ENCODE measurements at places on chromosomes 7 and 10.
A peak's percentile ranks its signal among the peaks of the same experiment; 100 is the strongest.

GRCh38 chr7:35036361-35037171 is 719 bp downstream of the DPY19L1 start:
- peak overlapping the region; percentile 77 for H3K4me3 ChIP-seq
- no peaks in the 10 kb centered on the region for H3K27me3 ChIP-seq
- peak overlapping the region; percentile 98 for H3K27ac ChIP-seq
- H3K36me3 ChIP-seq = no peaks in the 10 kb centered on the region

GRCh38 chr10:31769564-31769963 is 159.1 kb downstream of the ARHGAP12 start:
- no peak for DNase-seq
- H3K27ac ChIP-seq = no peak overlapping the region
- H3K4me1 ChIP-seq = no peaks in the 10 kb centered on the region
- no peak overlapping the region for H3K4me3 ChIP-seq
- no peaks in the 10 kb centered on the region for H3K36me3 ChIP-seq

GRCh38 chr7:45525057-45525456 is 49.1 kb upstream of the ADCY1 start:
- DNase-seq = no peak
- no peak overlapping the region for H3K27ac ChIP-seq
- no peaks in the 10 kb centered on the region for H3K27me3 ChIP-seq
- no peaks in the 10 kb centered on the region for H3K4me1 ChIP-seq
- no peak overlapping the region for H3K4me3 ChIP-seq
- no peaks in the 10 kb centered on the region for H3K36me3 ChIP-seq

- peaks cover 89% of the 10 kb centered on the region for H3K36me3 ChIP-seq
- H3K27ac ChIP-seq = no peak overlapping the region
- DNase-seq = no peak
- no peak overlapping the region for H3K4me3 ChIP-seq
Observed at GRCh38 chr10:21740989-21741388, 207.0 kb downstream of the MLLT10 start.

GRCh38 chr10:76021398-76021797 is 590.0 kb downstream of the LRMDA start:
- H3K36me3 ChIP-seq = no peaks in the 10 kb centered on the region
- H3K4me1 ChIP-seq = no peaks in the 10 kb centered on the region
- H3K4me3 ChIP-seq = no peak overlapping the region
- H3K27ac ChIP-seq = no peak overlapping the region
- no peak for DNase-seq
- H3K27me3 ChIP-seq = no peaks in the 10 kb centered on the region

DNA sequence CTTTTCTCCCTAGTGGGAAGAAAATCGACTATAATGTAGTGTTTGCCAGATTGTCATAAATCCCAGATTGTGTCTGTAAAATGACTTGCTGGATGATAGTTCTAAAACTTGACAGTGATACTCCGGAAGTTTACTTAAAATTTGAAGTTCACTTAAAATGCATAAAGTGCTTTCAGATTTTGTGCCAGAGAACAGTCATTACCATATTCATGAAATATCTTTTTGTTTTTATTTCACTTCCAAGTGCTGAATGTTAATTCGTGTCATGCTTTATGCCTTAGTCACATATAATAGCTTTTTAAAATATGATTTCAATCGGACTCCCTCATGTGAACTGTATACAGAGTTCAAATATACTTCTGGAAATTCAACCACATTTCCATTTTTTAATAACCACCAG is 30.4 kb downstream of the PRPF18 start:
- H3K27ac ChIP-seq = no peak overlapping the region
- DNase-seq = no peak
- no peak overlapping the region for H3K4me3 ChIP-seq
- H3K4me1 ChIP-seq = no peaks in the 10 kb centered on the region

- no peaks in the 10 kb centered on the region for H3K36me3 ChIP-seq
- no peaks in the 10 kb centered on the region for H3K27me3 ChIP-seq
- no peak overlapping the region for H3K4me3 ChIP-seq
- H3K4me1 ChIP-seq = no peaks in the 10 kb centered on the region
- DNase-seq = no peak
Observed at GRCh38 chr10:86019141-86019540, 347.5 kb downstream of the GRID1 start.

DNA sequence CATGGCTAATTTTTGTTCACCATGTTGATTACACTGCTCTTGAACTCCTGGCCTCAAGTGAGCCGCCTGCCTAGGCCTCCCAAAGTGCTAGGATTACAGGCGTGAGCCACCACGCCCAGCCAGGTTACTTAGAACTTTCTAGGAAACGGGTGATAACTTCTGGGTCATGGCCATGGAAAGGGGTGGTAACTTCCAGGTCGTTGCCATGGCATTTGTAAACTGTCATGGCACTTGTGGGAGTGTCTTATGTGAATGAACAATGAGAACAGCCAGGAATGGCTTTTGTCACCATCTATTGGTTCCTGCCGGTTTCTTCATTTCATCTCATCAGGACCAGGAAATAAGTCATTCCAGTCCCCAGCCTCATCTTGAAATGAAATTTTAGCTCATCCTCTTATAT is 120.9 kb downstream of the SLC16A9 start:
- no peaks in the 10 kb centered on the region for H3K27me3 ChIP-seq
- H3K4me3 ChIP-seq = no peak overlapping the region
- no peak overlapping the region for H3K27ac ChIP-seq

DNA sequence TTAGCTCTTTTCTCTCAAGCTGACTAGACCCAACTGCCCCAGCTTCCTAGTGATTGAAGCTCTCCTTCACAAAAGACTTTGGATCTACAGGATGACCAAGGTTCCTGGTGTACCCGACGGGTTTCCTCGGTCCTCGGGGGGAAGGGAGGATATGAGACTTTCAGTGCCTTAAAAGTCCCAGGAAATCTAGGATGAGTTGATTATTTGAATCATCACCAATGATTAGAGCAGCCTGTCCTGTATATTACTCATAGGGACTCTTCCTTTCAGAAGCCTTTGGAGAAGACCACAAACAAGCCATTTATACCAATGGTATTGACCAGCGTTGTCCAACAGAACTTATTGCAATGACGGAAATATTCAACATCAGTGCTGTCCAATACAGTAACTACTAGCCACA is 6.1 kb upstream of the ACTA2 start:
- H3K27me3 ChIP-seq = no peaks in the 10 kb centered on the region

GRCh38 chr7:44320141-44320540 is 5.3 kb downstream of the CAMK2B start:
- DNase-seq = no peak
- no peak overlapping the region for H3K4me3 ChIP-seq

DNA sequence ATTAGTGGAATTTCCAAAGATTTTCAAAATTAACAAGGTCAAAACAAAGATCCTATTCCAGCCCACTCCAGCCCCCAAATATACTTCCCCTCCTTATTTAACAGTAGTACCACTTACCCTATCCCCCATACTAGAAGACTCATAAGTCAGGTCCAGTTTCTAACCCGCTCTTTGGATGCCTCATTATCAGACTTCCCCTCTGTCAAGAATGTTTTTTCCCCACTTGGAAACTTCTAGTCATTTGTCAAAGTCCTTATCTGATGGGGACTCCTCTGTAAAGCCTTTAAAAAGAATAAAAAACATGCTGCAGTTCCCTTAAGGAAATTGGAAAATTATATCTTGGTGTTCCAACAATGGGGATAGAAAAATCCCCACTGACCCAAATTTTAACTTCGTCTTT is 70.1 kb downstream of the IMMP2L start:
- no peaks in the 10 kb centered on the region for H3K4me1 ChIP-seq
- no peak overlapping the region for H3K27ac ChIP-seq
- H3K4me3 ChIP-seq = no peak overlapping the region
- H3K36me3 ChIP-seq = no peaks in the 10 kb centered on the region
- no peak for DNase-seq
- H3K27me3 ChIP-seq = no peaks in the 10 kb centered on the region

DNA sequence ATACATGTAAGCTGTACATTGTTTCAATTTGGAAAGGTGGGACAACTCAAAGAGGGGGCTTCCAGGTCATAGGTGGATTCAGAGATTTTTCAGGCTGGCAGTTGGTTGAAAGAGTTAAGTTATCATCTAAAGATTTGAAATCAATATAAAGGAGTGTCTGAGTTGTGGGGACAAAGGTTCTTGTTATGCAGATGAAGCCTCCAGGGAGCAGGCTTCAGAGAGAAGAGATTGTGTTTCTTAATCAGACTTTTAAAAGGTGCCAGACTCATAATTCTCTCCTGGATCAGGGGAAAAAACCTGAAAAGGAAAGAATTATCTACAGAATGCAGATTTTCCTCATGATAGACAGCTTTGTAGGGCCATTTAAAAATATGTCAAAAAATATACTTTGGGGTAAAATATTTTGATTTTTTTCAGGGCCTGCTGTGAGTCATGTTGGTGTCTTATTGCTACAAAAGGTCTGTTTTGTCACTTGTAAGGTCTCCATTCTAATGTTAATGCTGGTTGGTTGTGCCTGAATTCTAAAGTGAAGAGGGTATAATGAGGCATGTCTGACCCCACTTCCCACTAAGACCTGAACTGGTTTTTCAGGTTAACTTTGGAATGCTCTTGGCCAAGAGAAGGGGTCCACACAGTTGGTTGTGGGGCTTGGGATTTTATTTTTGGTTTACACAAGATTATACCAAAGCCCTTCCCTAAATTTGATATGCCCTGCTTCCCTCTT is 52.7 kb upstream of the PRSS1 start:
- no peaks in the 10 kb centered on the region for H3K27me3 ChIP-seq
- H3K27ac ChIP-seq = no peak overlapping the region
- no peak for DNase-seq
- H3K36me3 ChIP-seq = no peaks in the 10 kb centered on the region
- no peak overlapping the region for H3K4me3 ChIP-seq
- H3K4me1 ChIP-seq = no peaks in the 10 kb centered on the region

GRCh38 chr10:101308051-101308450 is 45.9 kb upstream of the BTRC start:
- no peak overlapping the region for H3K27ac ChIP-seq
- no peak overlapping the region for H3K4me3 ChIP-seq
- H3K27me3 ChIP-seq = peaks cover 90% of the 10 kb centered on the region
- H3K36me3 ChIP-seq = no peaks in the 10 kb centered on the region

GRCh38 chr7:21939136-21939857 is 6.4 kb downstream of the CDCA7L start:
- peak; percentile 36 for DNase-seq
- H3K27ac ChIP-seq = no peak overlapping the region
- no peak overlapping the region for H3K4me3 ChIP-seq

DNA sequence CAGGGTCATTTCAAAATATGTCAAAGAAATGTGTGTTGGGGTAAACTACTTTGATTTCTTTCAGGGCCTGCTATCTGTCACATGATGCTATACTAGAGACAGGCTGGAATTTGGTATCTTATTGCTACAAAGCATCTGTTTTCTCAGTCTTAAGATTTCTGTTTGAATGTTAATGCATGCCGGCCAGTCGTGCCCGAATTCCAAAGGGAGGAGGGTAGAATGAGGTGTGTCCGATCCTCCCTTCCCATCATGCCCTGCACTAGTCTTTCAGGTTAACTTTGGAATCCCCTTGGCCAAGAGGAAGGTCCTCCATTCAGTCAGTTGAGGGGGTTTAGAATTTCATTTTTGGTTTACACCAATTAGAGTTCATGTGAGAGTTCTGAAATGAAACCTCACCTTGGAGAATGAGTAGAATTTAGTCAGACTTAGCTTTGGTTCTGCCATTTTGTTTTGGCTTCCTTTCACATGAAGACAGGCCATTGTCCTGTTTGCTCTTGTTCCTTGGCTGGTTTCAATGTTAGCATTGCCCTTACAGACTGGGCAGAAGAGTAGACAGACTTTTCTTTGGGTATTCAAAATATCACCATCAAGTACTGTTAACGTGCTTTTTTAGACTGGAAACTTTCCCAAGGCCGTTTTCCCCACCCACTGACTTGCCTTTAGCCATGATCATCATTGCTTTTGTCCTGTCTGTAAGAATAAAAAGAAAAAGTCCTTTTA is 95.8 kb downstream of the CAMK1D start:
- no peak overlapping the region for H3K4me3 ChIP-seq
- no peak for DNase-seq
- no peaks in the 10 kb centered on the region for H3K4me1 ChIP-seq
- no peaks in the 10 kb centered on the region for H3K36me3 ChIP-seq
- H3K27ac ChIP-seq = no peak overlapping the region
- H3K27me3 ChIP-seq = no peaks in the 10 kb centered on the region

- no peak for DNase-seq
- no peaks in the 10 kb centered on the region for H3K27me3 ChIP-seq
- peak overlapping the region; percentile 86 for H3K27ac ChIP-seq
- no peaks in the 10 kb centered on the region for H3K36me3 ChIP-seq
- H3K4me3 ChIP-seq = no peak overlapping the region
Observed at GRCh38 chr10:79247373-79248137, 99.7 kb upstream of the PPIF start.

DNA sequence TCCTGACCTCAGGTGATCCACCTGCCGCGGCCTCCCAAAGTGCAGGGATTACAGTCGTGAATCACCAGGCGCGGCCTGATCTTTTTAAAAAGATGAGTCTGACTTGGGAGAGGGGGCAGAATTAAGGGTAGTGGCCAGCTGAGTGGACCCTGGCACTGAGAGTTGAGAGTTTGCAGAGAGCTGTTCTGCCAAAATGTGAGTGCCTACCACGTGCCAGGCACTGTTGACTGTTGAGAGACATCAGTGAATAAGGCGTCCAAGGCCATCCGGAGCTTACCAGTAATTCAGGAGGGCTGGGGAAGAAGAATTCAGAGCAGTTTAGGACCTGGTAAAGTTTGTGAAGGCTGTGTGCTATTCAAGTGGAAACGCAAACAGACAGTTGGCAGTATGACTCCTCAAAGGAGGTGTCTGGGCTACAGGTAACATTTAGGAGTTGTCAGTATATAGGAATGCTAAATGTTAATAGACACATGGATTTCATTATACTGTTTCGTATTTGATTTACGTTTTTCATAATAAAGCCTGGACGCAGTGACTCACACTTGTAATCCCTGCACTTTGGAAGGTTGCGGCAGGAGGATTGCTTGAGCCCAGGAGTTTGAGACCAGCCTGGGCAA is 1.5 kb downstream of the NIPSNAP2 start:
- no peaks in the 10 kb centered on the region for H3K27me3 ChIP-seq
- peak; percentile 13 for DNase-seq
- H3K4me1 ChIP-seq = peaks cover 58% of the 10 kb centered on the region

DNA sequence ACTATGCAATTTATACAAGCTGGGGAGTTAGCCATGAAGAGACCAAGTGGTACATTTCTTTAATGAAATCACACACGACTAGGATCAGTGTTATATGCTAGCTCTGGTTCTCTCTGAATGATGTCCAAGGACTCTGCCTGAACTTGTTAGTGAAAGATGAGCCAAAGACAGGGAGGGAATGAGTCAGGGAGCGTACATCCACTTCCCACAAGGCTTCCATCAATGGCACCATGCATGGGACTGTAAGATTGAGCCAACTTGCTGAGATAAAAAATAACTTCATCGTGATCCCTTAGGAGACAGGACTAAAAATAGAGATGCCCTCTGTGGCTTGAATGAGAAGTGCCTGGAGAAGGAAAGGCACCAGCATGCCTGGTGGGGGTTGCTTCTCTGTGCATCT is 629.7 kb downstream of the ACTR3B start:
- H3K36me3 ChIP-seq = no peaks in the 10 kb centered on the region
- no peaks in the 10 kb centered on the region for H3K4me1 ChIP-seq
- H3K27ac ChIP-seq = no peak overlapping the region
- no peaks in the 10 kb centered on the region for H3K27me3 ChIP-seq

GRCh38 chr7:26792576-26792975 is 71.8 kb downstream of the SKAP2 start:
- no peaks in the 10 kb centered on the region for H3K27me3 ChIP-seq
- H3K36me3 ChIP-seq = no peaks in the 10 kb centered on the region
- no peak for DNase-seq
- no peak overlapping the region for H3K4me3 ChIP-seq
- H3K27ac ChIP-seq = no peak overlapping the region
- H3K4me1 ChIP-seq = no peaks in the 10 kb centered on the region
